Activated CD8-positive, alpha-beta T cell treated with anti-CD3 and anti-CD28 coated beads for 36 hours (primary cell): ENCODE measurements at places on chromosomes 1 and 21. TPM values are rescaled to one million over a fixed set of nuclear protein-coding genes. Genes with fewer than 3 reads are reported as not detected.

Gene BCAN
- not detected for total RNA-seq

Gene MCOLN2
- total RNA-seq: 15.7 TPM

Gene PLA2G2E
- not detected for total RNA-seq

DNA sequence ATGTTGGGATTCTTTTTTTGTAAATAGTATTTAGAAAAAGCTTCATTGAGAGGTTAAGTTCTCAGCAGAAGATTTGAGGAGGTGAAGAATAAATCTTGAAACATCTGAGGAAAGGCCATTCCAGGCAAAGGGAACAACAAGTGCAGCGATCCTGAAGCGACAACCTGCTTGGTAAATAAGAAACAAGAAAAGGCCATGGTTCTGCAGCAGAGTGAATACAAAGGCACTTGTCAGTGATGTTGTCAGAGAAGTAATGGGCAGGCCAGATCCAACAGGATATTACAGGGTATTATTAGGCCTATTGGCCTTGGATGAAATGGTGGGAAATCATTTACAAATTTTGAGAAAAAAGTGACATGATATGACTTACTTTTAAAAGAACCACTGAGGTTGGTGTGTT lies 960.0 kb downstream of the PLA2G4A start:
- no peaks in the 10 kb centered on the region for H3K27me3 ChIP-seq
- H3K36me3 ChIP-seq: no peaks in the 10 kb centered on the region
- no peak for DNase-seq

DNA sequence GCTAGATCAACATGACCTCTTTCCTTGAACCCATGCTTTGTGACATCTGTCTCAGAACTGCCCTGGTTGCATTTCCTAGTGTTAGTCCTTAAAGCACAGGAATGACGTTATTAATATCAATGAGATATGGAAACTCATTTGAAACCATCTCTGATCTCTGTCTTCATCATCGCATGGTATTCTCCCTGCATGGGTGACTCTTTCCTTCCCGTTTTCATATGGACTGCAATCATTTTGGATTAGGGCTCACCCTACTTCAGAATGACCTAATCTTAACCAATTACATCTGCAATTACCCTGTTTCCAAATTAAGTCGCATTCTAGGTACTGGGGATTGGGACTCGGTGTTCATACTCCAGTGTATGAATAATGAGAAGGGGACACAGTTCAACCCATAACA lies 41.7 kb upstream of the DISC1 start:
- H3K27me3 ChIP-seq: no peaks in the 10 kb centered on the region
- H3K4me1 ChIP-seq: no peaks in the 10 kb centered on the region
- DNase-seq: no peak
- no peak overlapping the region for H3K4me3 ChIP-seq
- H3K27ac ChIP-seq: no peak overlapping the region
- no peaks in the 10 kb centered on the region for H3K36me3 ChIP-seq

DNA sequence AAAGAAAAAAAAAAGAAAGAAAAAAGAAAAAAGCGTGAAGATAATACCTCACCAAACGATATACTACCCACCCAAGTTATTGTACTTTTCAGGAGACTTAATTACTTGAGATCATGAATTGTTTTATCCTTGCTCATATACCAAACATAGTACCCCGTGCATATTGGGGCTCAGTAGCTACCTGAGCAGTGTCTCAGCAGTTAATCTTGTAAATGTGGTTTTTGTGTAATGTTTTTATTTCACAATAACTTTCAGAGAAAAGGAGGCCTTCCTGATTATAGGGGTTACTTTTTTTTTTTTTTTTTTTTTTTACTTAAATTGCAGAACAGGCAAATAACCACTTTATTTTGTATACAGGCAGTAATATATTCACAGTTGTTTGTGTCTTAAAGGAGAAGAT lies 80.3 kb downstream of the OSBPL9 start:
- no peaks in the 10 kb centered on the region for H3K27me3 ChIP-seq
- peaks cover 2% of the 10 kb centered on the region for H3K36me3 ChIP-seq
- H3K27ac ChIP-seq: no peak overlapping the region
- DNase-seq: no peak
- no peak overlapping the region for H3K4me3 ChIP-seq

DNA sequence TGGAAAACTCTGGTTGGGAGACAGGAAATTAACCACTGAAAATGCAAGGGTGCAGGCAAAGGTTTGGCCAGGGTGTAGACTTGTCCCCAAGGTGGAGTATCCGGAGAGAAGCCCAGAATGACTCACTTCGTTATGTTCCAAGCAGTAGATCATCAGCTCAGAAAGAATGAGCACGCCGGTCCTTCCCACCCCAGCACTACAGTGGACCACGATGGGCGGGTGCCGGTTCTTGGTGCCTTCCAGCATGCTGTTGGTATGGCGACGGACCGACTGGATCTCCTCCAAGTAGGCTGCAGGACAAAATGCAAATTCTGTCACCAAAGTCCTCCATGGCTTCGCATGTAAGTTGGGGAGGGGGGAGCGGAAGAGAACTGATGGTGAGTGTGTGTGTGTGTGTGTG lies 83.4 kb downstream of the SMYD2 start:
- no peaks in the 10 kb centered on the region for H3K4me1 ChIP-seq
- DNase-seq: no peak
- no peaks in the 10 kb centered on the region for H3K36me3 ChIP-seq
- no peak overlapping the region for H3K4me3 ChIP-seq
- H3K27me3 ChIP-seq: peaks cover 38% of the 10 kb centered on the region
- no peak overlapping the region for H3K27ac ChIP-seq

DNA sequence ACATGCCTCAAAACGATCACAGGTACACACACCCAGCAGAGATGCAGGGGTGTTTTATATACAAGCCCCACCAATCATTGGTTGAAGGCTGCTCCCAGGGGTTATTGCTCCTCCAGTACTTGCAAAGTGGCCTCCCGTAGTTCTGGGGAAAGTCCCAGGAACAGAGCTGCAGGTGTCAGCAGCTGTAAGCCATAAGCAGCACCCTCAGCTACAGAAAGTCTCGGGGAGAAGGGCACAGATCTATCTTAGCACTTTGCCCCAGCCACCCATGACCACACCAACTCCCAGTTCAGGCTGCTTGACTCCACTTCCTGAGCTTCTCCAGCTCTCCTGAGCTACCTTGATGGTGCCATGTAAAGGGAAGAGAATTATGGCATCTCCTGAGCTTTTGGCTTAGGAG lies 222.7 kb upstream of the GJB5 start:
- H3K4me3 ChIP-seq: no peak overlapping the region
- no peak overlapping the region for H3K27ac ChIP-seq

DNA sequence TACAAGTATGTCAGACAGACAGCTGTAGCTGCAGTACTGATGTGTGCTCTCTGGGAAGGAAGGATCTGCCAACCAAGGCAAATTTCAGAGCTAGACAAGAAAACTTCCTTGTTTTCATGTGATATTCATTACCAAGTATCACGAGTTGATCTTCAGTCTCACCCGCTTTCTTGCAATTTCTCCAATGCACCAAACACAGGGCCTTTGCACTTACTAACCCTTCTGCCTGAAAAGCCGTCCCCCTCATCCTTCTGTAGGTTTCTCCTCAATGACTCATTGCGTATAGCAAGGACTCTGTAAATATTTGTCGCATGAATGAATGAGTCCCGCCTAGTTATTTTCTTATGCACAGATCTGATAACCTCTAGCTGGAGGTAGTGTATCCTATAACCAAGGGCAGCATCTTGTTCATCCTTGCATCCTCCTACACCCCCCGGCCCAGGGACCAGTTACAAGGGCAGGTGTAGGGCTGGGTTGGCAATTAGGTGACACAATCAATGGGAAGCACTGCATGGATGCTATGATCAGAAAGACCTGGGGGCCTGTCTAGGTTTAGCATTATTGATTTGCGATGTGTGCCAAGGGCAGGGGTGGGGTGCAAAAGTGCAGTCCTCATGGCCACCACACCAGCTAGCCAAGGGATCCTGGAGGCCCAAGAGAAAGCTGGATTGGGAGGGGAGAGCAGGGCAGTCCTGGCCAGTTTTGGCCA lies 51.4 kb upstream of the GPR157 start:
- H3K4me3 ChIP-seq: no peak overlapping the region
- DNase-seq: no peak
- peaks cover 6% of the 10 kb centered on the region for H3K4me1 ChIP-seq
- no peak overlapping the region for H3K27ac ChIP-seq

DNA sequence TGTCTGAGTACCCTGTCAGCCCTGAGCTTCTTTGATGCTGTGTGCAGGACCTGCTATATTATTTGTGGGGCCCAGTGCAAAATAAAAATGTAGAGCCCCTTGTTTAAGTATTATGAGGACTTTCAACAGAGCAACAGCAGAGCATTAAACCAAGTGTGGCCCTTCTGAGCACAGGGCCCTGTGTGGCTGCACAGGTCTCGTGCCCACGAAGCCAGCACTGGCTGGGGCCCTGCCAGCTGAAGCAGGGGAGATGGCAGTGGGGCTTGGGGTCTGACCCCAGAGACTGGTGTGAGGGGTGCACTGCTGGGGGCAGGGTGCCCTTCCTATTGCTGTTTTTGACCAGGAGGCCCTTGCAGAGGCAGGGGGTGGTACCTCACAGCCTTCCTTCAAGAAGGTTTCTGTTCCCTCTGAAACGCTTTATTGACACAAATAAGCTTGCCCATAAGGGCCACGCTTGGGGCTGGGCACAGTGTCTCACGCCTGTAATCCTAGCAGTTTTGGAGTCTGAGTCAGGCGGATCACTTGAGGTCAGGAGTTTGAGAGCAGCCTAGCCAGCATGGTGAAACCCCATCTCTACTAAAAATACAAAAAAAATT lies 2.2 kb upstream of the SEMA4A start:
- no peaks in the 10 kb centered on the region for H3K36me3 ChIP-seq
- no peak for DNase-seq
- no peaks in the 10 kb centered on the region for H3K27me3 ChIP-seq
- no peak overlapping the region for H3K4me3 ChIP-seq
